Activated naive CD4-positive, alpha-beta T cell treated with Interleukin-2 at 50 U/mL for 16 hours (primary cell): ENCODE measurements at places on chromosomes 2 and 18.
A peak's percentile ranks its signal among the peaks of the same experiment; 100 is the strongest.

- no peak for DNase-seq
Observed at GRCh38 chr2:157699806-157700205, 71.1 kb upstream of the ACVR1C start.

DNA sequence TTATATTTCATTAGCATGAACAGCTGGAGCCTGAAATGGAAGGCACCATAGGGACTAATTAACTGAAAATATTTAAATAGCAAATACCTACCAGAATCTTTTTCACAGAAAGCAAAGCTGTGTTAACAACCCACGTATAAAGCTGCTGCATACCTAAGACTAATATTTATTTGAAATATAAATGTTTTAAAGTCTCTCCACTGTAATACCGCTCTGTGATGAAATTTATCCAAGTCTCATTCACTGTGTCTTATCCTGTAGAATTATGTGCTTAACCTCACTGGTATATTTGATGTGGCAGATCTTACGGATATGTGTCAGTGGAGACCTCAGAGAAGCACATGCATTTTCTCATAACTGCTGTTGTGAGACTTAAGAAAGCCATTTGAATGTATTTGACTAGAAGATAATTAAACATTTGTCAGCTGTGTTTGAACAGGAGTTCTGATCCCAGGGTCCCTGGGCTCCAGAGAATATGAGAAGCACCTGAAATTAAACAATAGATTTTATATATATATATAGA lies 373.3 kb downstream of the ZNF804A start:
- no peak for DNase-seq

GRCh38 chr2:23589220-23589647 lies 204.3 kb downstream of the KLHL29 start:
- no peak for DNase-seq

GRCh38 chr2:120956486-120957156 lies 221.0 kb downstream of the GLI2 start:
- no peak for DNase-seq

- DNase-seq: no peak
Observed at GRCh38 chr2:112301171-112301584, 25.8 kb downstream of the ZC3H6 start.

DNA sequence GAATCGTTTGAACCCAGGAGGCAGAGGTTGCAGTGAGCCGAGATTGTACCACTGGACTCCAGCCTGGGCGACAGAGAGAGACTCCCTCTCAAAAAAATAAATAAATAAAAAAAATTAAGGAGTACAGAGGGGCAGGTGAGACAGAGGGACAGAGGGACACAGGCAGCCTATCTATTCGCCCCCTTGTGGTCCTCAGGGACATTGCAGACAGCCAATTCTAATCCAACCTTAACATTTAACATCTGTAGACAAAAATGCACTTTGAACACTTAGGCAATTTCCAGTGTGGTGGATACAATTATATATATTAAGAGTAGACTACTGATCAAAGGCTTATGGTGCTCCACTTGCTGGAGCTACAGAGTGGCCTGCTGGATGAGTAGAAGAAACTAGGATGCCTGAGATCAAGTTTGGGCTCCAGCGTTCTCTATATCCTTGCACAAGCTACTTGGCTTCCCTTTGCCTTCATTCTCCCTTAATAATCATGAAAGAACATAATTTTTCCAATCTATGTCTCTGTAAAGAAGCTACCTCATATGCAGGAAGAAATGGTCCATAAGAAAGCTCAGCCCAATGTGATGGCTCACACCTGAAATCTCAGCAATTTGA lies 8.2 kb upstream of the SMARCAL1 start:
- DNase-seq: peak; percentile 49

- no peak for DNase-seq
Observed at GRCh38 chr2:112136096-112136495, 2.1 kb upstream of the FBLN7 start.

DNA sequence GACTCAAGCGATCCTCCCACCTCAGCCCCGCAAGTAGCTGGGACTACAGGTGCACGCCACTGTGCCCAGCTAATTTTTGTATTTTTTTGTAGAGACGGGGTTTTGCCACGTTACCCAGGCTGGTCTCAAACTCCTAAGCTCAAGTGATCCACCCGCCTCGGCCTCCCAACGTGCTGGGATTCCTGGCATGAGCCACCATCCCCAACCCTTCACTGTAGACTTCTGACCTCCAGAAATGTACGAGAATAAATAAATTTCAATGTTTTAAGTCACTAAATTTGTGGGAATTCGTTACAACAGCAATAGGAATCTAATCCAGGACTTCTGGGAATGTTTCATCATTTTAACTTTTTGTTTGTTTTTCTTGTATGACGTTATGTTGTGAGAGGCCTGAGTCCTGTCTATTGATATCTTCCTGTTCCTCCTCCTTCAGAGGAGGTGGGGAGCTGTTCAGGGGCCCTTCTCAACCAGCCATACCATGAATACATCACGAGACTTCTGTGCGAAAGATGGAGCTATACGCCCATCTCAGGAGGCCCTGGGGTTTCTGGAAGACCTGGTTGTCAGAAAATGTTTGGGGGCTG lies 40.0 kb downstream of the TEX44 start:
- no peak for DNase-seq

- no peak for DNase-seq
Observed at GRCh38 chr2:20291106-20291564, 59.5 kb downstream of the PUM2 start.

DNA sequence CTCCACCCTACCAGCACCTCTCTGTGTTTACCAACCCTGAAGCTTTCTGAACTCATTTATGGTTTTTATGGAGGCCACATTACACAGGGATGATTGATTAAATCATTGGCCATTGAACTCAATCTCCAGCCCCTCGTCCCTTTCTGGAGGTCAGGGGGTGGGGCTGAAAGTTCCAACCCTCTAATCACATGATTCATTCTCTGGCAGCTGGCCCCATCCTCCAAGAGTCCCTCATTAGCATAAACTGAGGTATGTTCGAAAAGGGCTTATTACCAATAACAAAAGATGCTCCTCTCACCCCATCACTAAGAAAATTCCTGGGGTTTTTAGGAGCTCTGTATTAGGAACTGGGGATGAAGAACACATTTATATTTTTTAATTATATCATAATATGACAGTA lies 92.3 kb downstream of the DIS3L2 start:
- DNase-seq: no peak

DNA sequence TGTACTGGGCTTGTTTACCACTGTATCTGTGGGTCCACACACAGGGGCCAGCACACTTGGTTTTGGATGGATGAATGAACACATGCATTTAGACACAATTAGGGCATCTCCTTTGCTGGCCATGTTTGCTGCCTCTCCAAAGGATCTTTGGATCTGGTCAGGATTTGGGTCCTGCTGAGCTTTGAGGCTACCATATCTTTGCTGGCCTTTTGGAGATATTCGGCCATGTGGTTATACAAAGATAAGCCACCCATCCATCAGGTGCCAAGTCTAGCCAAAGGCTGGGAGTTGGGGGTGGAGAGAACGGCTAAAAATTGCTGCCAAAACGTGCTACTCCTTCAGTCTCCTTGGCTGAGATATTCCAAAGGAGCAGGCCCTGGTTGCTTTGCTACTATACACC lies 18.2 kb upstream of the FZD7 start:
- no peak for DNase-seq

GRCh38 chr2:168097431-168097830 lies 150.0 kb downstream of the STK39 start:
- no peak for DNase-seq

GRCh38 chr2:54981385-54981784 lies 68.9 kb downstream of the RTN4 start:
- no peak for DNase-seq

GRCh38 chr2:40797120-40797519 lies 345.2 kb upstream of the SLC8A1 start:
- no peak for DNase-seq

DNA sequence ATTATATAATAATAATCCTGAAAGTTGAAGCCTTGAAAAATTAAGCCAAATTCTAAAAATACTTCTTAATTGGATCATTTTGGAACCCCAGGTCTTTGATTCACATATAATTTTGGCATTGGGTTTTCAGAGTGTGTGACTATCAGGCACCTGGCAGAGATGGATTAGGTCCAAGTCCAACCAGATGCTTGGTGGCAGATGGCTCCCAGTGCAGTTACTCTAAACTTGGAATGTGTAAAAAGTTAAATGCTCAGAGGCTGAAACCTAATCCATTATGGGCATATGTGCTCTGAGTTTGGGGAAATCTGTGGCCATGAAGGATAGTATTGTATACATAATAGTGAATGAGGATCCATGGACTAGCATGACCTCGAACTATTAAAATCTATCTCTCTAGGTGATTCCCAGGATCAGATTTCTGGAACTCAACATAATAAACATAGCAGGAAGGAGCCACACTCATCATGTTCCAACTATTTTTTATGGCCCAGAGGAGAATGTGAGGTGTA lies 333.0 kb downstream of the RPRM start:
- no peak for DNase-seq

- no peak for DNase-seq
Observed at GRCh38 chr2:24877646-24878045, 42.4 kb downstream of the ADCY3 start.

DNA sequence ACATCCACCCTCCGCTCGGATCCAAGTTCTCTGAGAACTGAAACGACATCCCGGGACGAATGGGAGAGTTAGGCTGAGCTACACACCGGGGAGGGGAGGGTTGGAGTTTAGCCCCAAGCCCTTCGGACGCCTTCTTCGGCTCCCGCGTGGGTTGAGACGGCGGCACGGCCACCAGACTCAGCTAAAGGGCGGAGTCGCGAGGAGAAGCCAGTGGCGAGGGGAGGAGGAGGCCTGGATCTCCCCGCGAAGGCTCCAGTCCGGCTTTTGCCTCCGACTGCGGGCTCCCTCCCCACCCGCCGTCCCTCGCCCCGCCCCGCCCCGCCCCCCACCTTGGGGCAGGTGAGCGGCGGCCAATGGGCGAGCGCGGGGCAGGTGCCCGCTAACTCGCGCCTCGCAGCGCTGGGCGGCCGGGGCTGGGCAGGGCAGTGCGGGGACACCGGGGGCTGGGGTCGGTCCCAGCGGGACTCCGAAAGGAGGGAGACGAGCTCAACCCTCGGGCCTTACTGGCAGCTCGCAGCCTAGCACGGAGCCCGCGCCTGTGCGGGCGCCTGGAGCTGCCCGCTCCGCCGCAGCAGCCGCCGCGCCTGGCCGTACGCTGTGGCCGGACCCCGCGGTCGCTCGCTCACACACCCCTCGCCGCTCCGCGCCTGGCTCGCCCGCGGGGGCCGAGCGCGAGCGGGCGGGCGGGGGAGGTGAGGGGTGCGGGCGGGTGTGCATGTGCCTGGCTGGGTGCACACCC lies at the start of gene EMX1:
EMX1 (plus strand) TSS at position 382 of the 739 bp plus-strand sequence; CDS start at position 716, 334 bp downstream.
- DNase-seq: peak; percentile 56

GRCh38 chr2:47160660-47161059 lies 5.6 kb upstream of the STPG4 start:
- no peak for DNase-seq

- no peak for DNase-seq
Observed at GRCh38 chr2:873651-874580, 76.7 kb upstream of the SNTG2 start.

- no peak for DNase-seq
Observed at GRCh38 chr2:11389551-11390398, 45.3 kb upstream of the ROCK2 start.

GRCh38 chr2:65019675-65020195 lies 30.5 kb downstream of the SLC1A4 start:
- no peak for DNase-seq

GRCh38 chr2:85250045-85250444 lies 77.7 kb downstream of the TGOLN2 start:
- no peak for DNase-seq

DNA sequence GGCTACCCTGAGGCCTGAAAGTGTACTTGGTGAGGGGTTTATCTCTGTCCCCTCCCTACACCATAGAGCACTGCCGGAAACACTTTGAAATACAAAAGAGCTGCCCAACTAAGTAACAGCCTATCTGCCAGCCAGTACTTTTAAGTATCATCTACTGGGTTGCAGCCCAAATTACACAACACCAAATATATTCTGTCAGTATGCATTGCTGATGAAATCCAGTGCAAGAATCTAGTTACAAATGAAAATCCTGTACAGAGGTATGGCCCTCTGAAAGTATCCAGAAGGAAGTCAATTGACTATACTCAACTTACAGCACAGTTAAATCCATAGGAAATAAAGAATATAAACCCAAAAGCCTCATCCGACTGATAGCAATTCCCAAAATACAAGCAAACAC lies 280.8 kb downstream of the CCDC85A start:
- no peak for DNase-seq

DNA sequence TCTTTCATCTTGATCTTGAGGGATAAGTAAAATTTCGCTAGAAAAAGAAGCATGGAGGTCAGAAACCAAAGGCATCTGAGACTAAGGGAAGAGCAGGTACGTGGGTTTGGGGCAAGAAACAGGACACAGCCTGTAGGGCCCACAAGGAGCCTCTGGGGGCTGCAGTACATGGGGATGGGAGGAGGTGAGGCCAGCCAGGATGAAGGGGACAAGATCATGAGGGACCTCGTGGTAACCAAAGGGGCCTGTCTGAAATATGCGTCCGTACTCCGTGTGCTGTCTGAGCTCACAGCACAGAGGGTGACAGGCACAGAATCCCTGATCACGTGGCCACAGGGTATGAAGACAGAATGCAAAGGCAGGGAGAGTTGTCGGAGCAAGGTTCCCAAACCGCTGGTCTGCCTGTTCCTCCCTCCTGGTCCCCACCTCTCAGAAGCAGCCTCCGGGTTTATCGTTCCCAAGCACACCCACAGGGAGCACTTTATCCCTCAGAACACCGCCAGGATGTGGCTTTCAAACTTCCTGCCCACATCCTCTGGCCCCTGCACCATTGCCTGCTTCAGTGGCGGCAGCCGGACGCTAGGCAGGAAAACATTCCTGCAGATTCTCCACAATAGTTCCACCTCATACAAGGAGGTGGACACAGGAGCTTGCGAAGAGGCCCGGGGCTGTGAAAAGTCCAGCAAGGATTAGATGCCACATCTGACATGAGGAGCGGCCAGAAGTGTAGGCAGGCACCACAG lies 12.0 kb downstream of the TMEM163 start:
- DNase-seq: no peak

DNA sequence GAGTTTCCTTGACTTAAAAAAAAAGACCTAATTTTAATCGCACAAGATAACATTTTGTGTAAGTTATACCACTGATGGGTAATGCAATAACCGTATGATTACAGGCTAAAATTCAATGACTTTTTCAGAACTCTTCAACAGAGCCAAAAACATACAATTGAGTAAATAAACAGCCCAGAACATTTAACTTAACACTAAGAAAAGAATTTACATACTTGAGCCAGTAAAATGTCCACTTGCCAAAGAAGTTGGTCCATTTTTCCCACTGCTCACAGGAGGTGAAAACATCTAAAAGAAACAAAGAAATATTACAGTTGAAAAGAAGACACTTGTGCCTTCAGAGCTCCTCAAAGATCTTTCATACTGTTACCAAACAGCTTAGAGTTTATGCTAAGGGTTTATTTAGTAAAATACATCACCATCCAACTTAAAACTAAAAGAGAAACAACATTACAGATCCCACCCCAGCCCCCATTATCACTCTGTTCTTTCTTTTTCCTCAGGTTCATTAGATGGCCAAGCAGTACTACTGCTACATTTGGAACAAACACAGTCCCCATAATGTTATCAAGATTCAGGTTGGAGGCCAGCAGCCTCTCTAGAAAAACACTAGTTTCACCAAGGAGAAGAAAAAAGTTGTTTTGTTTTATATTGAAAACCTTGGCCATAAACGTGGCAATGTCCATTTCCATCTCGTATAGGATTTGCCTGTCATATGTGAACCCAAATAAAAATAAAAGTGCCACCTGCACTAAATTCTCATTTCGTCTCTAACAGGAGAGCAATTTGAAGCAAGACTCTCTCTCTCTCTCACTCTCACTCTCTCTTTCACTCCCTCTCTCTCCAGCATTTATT lies 2.7 kb downstream of the TCF4 start:
- no peak for DNase-seq
